ENCODE measurements at places on chromosomes 4 and X. TPM values are rescaled to one million over a fixed set of nuclear protein-coding genes. Genes with fewer than 3 reads are reported as not detected.

ITGB1BP2 gene
- 6.7 TPM for total RNA-seq

DNA sequence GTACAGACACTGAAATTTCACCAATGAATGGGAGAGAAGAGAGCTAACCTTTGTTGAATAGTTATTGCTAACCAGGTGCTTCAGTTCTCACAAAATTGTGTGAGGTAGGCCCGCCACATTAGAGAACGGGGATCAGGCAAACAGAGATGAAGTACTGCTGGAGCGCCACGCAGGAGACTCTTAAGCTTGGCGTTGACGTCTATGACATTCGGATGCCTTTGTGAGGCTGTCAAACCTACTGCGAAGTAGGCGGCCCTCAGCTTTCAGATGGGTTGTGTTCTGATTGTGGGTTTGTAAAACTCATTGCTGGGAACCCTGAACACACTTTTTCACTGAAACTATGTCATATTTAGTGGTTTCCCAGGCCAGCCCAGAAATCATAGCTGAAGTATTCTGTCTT, 173.6 kb downstream of the CBR4 start:
- H3K27me3 ChIP-seq, result peaks cover 39% of the 10 kb centered on the region
- no peaks in the 10 kb centered on the region for H3K36me3 ChIP-seq
- DNase-seq, result no peak

DNA sequence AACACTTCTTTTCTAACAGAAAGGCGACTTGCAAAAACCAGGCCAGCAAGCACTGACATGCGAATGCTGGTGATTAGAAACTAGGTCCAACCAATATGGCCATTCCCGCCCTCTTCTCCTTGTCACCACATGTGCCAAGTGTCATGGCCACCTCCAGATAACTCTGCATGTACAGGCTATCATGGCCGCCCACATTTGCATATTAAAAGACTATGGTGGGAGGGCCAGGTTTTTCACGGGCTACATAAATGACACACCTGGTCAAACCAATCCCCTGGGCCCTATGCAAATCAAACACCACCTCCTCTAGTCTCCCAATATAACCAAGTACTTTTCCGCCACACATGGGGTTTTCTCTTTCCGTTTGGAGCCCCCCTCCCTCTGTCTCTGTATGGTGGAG, 40.1 kb downstream of the NUDT11 start:
- H3K36me3 ChIP-seq, result no peaks in the 10 kb centered on the region
- H3K4me3 ChIP-seq, result no peak overlapping the region
- DNase-seq, result no peak
- no peak overlapping the region for H3K27ac ChIP-seq
- H3K27me3 ChIP-seq, result no peaks in the 10 kb centered on the region

PPEF1 gene
- total RNA-seq, result not detected

P2RY8 gene
- total RNA-seq, result 28.3 TPM

MAGEC3 gene
- not detected for total RNA-seq

GRCh38 chr4:56622176-56622575, 58.9 kb downstream of the HOPX start:
- peaks cover 3% of the 10 kb centered on the region for H3K4me1 ChIP-seq
- no peak overlapping the region for H3K27ac ChIP-seq
- no peak for DNase-seq
- peaks cover 8% of the 10 kb centered on the region for H3K36me3 ChIP-seq

DMRTC1B gene
- not detected for total RNA-seq

- no peaks in the 10 kb centered on the region for H3K27me3 ChIP-seq
- no peaks in the 10 kb centered on the region for H3K36me3 ChIP-seq
- H3K4me1 ChIP-seq, result peaks cover 11% of the 10 kb centered on the region
- no peak overlapping the region for H3K4me3 ChIP-seq
Observed at GRCh38 chr4:77095101-77095821, 19.5 kb upstream of the CCNI start.

TTC29 gene
- total RNA-seq, result not detected

DNA sequence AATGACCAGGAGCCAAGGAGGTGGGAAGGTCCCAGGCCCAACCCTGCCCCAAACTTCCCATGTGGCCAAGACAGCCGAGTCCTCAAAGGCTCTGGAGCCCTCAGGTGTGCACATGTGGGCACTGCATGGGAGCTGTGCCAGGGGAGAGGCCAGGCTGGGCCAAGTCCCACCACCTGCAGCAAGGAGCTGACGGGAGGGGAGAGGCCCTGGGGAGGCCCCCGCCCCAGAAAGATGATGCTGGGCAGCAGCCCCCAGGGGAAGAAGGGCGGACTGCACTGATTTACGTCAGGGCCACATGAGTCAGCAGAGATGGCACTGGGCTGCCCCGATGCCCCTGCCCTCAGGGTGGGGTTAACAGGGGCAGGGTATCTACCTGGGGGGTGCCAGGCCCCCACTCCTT, 1.4 kb downstream of the L1CAM start:
- no peak overlapping the region for H3K4me3 ChIP-seq
- DNase-seq, result no peak
- H3K27me3 ChIP-seq, result peaks cover 23% of the 10 kb centered on the region
- H3K4me1 ChIP-seq, result peaks cover 2% of the 10 kb centered on the region

CT45A8 gene
- not detected for total RNA-seq

GRCh38 chr4:128390475-128390996, 102.9 kb upstream of the PGRMC2 start:
- H3K27me3 ChIP-seq, result no peaks in the 10 kb centered on the region
- H3K4me3 ChIP-seq, result no peak overlapping the region
- DNase-seq, result no peak
- H3K27ac ChIP-seq, result no peak overlapping the region
- no peaks in the 10 kb centered on the region for H3K4me1 ChIP-seq

DNA sequence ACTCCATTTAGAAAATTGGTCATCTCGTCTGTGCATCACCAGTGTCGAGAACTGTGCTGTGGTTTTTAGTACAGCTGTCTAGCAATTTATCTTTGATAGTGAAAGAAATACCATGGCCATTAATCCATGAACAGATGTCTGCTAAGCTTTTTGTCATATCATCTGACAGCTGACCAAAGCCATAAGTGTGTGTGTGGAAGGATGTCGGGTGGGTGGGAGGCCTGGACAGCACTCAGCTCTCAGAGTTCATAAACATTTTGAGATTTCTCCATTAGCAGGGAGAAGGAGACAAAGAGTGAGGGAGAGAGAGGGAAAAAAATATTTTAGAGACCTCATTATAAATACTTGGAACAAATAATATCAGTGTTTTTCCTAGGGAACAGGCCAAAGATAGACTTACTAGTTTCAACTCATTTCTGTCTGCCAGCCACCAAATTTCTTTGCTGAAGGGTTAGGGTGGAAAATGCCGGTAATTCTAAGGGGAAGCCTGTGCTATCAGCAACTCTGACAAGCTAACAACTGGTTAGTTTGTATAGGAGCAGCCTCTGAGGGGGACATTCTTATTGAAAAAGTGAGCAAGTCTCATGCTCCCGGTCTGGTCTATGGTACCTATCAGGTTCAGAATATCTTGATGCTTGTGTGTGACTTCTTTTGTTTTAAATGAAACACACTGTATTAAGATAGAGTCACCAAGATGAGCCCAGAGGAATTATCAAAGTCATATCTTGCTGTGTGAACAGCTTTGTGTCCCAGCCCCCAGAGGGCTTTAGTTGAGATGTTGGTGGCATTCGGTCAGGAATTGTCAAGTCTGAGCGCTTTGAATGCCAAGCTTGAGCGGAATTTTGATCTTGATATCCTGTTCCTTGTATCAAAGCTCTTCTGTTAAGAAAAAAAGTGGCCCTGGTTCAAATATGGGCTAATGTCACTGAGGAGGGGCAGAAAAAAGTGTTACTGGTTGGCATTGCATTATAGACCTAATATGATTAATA, 41.9 kb upstream of the PDLIM3 start:
- H3K4me1 ChIP-seq, result no peaks in the 10 kb centered on the region
- no peak overlapping the region for H3K27ac ChIP-seq
- DNase-seq, result no peak
- peaks cover 13% of the 10 kb centered on the region for H3K27me3 ChIP-seq
- no peaks in the 10 kb centered on the region for H3K36me3 ChIP-seq
- no peak overlapping the region for H3K4me3 ChIP-seq

DNA sequence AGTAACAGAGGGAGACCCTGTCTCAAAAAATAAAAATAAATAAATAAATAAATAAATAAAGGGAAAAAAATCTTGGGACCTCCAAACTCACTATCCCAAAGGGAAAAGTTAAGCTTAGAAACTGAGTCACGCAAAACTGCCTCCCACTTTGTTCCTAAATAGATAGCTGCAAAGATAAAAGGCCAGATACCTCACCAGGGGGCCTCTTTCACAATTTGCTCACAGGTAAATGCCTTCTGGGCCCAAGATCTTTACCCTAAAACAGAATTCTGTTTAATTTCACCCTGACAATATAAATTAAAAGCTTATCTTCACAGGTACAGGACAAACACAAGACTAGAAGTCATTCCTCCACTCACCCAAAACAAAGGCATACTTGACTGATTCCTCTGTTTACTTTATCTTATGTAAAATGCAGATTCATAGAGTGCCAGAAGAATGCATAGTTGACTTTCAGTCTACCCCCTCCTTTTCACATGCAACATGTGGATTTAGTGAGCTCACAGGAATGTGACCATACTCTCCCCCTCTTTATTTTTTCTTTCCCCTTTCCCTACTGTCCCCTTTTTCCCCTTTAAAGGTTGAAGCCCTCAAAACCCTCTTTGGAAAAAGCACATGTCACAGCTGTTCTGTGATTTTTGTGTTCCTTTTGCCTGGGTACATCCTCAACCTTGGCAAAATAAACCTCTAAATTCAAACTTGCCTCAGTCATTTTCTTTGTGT, 23.4 kb downstream of the ELF2 start:
- H3K4me1 ChIP-seq, result no peaks in the 10 kb centered on the region
- no peak overlapping the region for H3K27ac ChIP-seq
- no peak overlapping the region for H3K4me3 ChIP-seq
- DNase-seq, result no peak

GRCh38 chrX:29530501-29530900, 684.9 kb upstream of the MAGEB2 start:
- H3K27me3 ChIP-seq, result no peaks in the 10 kb centered on the region

- no peak overlapping the region for H3K4me3 ChIP-seq
- H3K27me3 ChIP-seq, result peaks cover 16% of the 10 kb centered on the region
- H3K36me3 ChIP-seq, result no peaks in the 10 kb centered on the region
- DNase-seq, result no peak
Observed at GRCh38 chr4:183532821-183533220, 28.0 kb downstream of the ING2 start.

DNA sequence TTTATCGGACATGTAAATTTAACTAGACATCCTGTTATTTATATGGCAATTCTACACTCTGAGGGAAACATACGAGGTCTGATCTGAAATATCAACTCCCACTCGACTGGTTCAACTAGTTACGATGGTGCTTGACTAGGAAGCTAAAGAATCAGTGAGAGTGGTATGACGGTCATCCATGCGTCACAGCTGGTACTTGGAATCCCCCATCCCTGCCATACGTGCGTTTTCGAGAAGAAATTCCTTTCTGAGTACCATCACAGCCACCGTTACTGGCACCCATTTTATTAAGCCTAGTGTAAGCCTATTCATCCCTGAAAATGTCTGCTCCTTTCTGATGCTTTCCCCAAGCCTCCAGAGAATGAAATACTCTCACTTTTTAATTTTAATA, 695 bp upstream of the PIGA start:
- H3K4me3 ChIP-seq, result peak overlapping the region; percentile 87
- peaks cover 11% of the 10 kb centered on the region for H3K36me3 ChIP-seq
- H3K4me1 ChIP-seq, result peaks cover 11% of the 10 kb centered on the region

NDST3 gene
- total RNA-seq, result not detected

- peaks cover 16% of the 10 kb centered on the region for H3K27me3 ChIP-seq
- H3K36me3 ChIP-seq, result no peaks in the 10 kb centered on the region
- no peak for DNase-seq
- H3K4me1 ChIP-seq, result peaks cover 2% of the 10 kb centered on the region
Observed at GRCh38 chr4:15907430-15907829, 31.1 kb downstream of the FGFBP1 start.

GRCh38 chrX:128816919-128817318, 706.4 kb downstream of the SMARCA1 start:
- no peak overlapping the region for H3K27ac ChIP-seq
- no peaks in the 10 kb centered on the region for H3K4me1 ChIP-seq

- H3K4me1 ChIP-seq, result peaks cover 15% of the 10 kb centered on the region
- DNase-seq, result peak; percentile 43
- H3K4me3 ChIP-seq, result no peak overlapping the region
- no peaks in the 10 kb centered on the region for H3K36me3 ChIP-seq
- no peaks in the 10 kb centered on the region for H3K27me3 ChIP-seq
- H3K27ac ChIP-seq, result no peak overlapping the region
Observed at GRCh38 chr4:38560768-38561558, 103.0 kb upstream of the KLF3 start.

- H3K27ac ChIP-seq, result no peak overlapping the region
- no peaks in the 10 kb centered on the region for H3K36me3 ChIP-seq
- DNase-seq, result no peak
- no peaks in the 10 kb centered on the region for H3K27me3 ChIP-seq
- H3K4me1 ChIP-seq, result no peaks in the 10 kb centered on the region
Observed at GRCh38 chr4:64799751-64800150, 390.5 kb upstream of the TECRL start.

- H3K36me3 ChIP-seq, result no peaks in the 10 kb centered on the region
- no peak for DNase-seq
- H3K4me1 ChIP-seq, result no peaks in the 10 kb centered on the region
- no peak overlapping the region for H3K27ac ChIP-seq
Observed at GRCh38 chr4:128653527-128654444, 155.7 kb upstream of the JADE1 start.

DNA sequence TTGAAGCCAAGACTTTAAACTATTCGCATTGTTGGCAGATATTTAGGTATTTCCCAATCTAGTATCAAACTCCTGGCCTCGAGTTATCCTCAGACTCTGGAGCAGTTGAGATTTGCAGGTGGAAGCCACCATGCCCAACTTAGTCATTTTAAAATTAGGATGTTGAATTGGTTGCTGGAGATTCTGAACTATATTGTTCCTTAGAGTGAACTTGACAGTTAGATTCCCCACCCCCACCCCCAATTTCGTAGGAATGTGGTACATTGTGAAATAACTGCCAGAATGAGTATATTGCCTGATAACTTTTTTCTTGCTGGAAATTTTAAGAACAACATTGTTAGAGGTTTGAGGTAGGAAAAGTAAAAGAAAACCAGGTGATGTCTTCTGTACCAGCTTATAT, 2.3 kb downstream of the NOCT start:
- H3K4me3 ChIP-seq, result peak overlapping the region; percentile 20
- no peak overlapping the region for H3K27ac ChIP-seq
- peaks cover 27% of the 10 kb centered on the region for H3K36me3 ChIP-seq
- no peak for DNase-seq

DNA sequence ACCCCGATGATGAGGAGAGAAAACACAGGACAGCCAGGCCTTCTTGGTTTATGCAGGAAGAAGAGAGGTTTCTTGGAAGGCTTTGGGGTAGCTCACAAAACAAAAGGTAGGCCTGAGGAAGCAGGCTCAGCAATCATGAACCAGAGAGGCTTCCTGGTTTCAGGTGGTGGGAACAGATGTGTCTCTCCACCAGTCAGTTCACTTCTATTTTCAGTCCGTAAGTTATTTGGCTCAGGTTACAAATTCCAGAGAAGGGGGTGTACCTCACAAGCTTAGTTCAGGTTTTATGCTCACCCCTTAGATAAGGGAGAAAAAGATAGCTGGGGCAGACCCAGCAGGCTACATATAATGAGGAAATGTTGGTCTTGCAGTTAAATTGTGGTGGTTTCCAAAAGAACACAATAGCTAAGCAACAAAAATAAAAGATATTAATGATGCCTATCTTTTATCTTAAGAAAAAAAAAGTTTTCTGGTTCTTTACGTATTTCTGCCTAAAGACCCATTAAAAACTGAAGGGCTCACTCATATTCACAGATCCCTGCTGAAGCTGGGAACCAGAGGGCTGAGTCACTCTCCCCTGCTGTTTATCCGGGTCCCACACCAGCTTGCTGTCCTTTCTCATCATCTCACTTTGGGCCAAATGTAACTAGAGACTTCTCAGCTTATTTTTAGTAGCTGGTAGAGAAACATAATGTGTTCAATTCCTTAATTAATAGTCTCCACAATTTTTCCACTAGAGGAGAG, 177.0 kb downstream of the CAMK2D start:
- peaks cover 21% of the 10 kb centered on the region for H3K4me1 ChIP-seq
- H3K27me3 ChIP-seq, result no peaks in the 10 kb centered on the region
- H3K4me3 ChIP-seq, result no peak overlapping the region
- no peak overlapping the region for H3K27ac ChIP-seq
- H3K36me3 ChIP-seq, result peaks cover 40% of the 10 kb centered on the region
- DNase-seq, result no peak
